ENCODE measurements at places on chromosomes 2 and 18.

DNA sequence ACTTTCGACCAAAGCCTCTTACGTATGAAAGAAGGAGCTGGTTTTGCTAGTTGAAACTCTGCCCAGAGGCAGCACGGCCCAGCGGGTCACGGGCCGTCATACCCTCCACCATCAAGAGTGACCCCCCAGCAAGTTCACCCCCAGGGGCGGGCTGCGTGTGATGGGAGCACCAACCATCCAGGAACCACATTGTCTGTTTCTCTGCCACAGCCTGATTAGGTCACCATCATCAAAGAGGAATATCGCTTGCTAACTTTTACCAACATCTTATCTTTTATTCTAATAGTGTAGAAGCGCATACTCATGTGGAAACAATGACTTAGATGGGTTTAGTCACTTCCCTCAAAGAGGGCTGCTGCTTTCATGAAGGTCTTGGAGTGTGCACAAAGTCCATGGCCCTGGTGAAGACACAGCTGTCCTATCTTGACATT lies 116.6 kb upstream of the SMIM21 start:
- no peak for DNase-seq

GRCh38 chr18:68298330-68298729 lies 416.6 kb downstream of the TMX3 start:
- no peak for DNase-seq

- DNase-seq, result no peak
Observed at GRCh38 chr18:58721566-58722239, 50.4 kb downstream of the MALT1 start.

- DNase-seq, result no peak
Observed at GRCh38 chr2:240603846-240604245, 17.3 kb downstream of the CAPN10 start.

DNA sequence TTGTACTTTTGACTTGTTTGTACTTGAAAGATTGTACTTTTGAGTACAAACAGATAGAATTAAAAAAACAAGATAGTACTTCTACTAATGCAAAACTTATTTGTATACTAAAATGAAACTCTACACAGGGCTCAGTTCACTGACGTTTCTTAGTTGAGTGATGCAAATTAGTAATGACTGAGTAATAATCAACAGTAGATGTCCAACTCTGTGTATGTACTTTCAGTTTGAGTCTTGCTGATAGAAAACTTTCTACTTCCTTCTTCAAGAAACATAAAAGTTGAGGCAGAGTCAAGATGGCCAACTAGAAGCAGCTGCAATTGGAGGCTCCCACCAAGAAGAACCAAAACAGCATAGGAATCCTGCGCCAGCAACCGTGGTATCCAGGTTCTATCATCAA lies 585.0 kb downstream of the NR4A2 start:
- no peak for DNase-seq

GRCh38 chr2:130916438-130916705 lies 79.7 kb downstream of the ARHGEF4 start:
- DNase-seq, result no peak

DNA sequence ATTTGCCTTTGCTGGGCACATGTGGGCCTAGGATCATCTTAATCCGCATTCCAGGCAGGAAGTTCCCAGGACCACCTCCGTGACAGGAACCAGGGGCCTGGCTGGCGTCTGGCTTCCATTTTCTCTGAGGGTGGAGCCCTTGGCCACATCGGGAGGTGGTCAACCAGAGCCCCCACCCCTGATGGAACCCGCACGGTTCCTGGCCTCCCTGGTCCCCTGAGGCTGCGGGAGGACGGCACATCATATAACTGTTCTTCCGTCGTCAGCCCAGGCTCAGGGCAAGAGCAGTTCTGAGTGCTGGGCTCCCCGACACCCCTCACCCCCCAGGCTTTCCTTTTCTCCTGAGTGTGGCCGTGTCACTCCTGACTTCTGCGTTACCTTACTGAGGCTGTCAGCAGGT lies 13.5 kb downstream of the ESPNL start:
- DNase-seq, result no peak

- DNase-seq, result no peak
Observed at GRCh38 chr2:77999376-77999775, 477.2 kb upstream of the LRRTM4 start.

DNA sequence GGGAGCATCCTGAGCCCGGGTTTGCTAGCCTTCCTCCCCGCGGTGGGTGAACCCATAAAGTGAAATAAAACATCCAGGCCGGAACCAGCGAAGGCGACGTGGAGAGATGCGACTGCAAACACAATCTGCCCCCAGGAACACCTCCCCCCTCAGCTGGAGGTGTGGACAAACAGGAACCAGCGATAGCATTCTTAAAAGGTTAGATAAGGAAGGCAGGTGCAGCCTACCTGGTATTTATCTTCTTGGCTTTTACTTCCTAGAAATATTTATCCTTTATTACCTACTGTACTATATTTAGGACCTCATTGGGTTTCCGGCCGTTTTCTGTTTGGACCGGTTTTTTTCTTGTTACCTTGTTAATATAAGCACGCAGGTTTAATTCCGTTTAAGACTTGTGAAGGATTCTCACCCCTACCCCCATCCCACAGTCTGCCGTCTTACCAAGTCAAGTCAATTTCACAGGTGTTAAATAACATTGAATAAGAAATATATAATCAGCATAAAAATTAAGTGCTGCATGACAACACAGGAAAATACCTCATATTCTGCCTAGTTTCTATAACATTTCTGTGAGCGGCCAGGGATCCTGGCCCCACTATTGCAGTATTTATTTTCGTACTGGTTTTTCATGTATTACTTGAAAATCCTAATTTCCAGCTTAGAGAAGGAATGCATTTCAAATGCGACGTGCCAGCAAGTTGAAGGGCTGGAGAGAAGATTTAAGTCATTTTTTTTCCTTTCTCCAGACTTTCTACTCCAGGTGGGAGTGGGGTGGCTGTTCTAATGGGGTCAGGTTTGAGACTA lies 224.0 kb upstream of the ID2 start:
- no peak for DNase-seq

DNA sequence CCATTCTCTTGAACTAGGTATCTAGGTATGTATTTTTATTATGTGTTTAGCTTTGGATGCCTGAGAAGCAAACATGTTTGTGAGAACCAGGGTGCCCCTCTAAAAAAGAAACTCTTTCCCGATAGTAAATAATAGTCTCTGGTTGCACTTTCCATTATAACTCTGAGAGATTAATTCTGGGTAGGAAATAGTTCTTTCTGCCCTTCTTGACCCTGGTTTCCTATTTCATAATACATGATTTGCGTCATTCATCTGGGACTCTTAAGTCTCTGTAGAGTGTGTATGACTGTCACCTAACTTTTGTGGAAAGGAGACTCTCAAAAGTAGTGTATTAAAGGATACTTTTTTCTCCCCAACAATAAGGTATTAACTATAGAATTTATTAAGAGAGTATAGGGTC lies 31.5 kb downstream of the ACSL3 start:
- DNase-seq, result no peak

GRCh38 chr2:209681201-209681735 lies 90.4 kb upstream of the UNC80 start:
- DNase-seq, result no peak

DNA sequence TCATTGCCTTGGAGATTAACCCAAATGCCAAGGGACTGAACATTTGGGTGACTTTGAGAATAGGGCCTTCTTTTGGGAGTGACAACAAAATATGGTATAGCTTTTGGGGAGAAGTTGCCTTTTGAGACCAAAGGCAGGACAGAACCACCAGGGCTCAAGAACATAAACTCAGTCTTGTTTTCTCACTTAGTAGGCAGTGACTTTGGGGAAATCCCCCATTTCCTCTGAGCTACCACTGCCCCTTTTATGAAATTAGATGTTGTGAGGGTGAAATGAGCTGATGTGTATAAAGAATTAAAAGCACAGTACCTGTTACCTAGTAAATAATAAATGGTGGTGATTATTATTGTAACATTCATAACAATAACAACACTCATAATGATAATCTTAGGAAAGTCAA lies 36.5 kb downstream of the GPD2 start:
- no peak for DNase-seq

DNA sequence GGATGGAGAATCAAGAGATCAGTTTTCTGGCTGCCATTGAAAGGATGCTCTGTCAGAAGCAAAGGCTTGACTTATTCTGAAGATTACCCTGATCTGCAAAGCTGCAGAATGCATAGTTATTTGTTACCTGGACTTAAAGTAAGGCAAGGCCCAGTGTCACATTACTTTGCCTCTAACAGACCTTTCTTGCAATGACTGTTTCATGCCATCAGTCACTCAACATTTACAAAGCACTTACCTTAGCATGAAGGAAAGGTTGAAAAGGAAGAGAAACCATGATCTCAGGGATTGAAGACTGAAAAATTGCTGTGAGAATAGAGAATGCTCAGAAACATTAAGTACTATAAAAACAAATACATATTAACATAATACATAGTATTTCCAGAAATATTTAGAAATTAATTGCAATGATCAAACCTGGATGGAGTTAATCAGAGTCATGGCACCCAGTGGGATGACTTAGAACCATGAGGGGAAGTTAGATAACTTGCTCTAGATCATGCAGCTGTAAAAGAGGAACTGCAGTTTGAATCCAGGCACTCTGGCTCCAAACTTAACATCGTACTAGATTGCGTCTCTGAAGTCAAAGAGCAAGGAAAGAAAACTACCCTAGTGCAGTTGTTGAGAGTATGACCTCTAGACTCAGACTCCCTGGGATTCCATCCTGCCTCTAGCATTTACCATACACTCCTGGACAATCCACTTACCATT lies 26.5 kb upstream of the FAM117B start:
- no peak for DNase-seq

GRCh38 chr18:72700961-72701710 lies 157.0 kb upstream of the CBLN2 start:
- DNase-seq, result no peak

- DNase-seq, result no peak
Observed at GRCh38 chr2:569681-570080, 107.5 kb downstream of the TMEM18 start.

- DNase-seq, result no peak
Observed at GRCh38 chr2:172864182-172864581, 128.5 kb downstream of the RAPGEF4 start.

DNA sequence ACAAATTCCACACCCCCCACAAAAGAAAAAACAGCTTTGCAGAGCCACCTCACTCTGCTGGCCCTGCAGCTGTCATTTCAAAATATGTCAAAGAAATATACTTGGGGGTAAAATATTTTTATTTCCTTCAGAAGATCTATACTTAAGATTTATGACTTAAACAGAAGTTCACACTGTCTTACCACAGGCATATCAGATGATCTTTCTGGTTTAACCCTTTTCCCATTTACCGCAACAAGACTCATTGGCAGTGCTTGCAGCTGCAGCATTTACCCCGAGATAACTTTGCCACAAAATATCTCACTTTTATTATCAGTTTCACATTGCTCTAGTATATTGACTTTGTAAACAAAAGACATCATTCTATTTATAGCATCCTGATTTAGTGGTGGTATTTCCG lies 21.6 kb upstream of the SLC35G4 start:
- no peak for DNase-seq

DNA sequence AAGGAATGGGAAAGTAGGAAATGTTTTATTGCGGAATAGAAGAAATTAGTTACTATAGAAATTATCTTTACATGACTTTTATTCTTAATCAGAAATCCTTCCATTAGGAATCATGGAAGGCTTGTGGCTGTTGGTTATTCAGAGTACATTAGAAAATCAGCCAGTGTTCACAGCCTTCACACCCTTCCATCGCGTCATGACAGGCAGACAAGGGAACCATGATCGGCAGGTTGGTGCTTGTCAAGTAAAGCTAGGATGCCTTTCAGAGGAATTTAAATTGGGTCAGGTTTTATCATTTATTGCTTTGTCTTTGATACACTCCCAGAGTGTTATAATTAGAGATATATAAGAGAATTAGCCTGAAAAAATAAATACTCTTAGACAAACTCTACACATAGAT lies 400.6 kb downstream of the THSD7B start:
- DNase-seq, result no peak

DNA sequence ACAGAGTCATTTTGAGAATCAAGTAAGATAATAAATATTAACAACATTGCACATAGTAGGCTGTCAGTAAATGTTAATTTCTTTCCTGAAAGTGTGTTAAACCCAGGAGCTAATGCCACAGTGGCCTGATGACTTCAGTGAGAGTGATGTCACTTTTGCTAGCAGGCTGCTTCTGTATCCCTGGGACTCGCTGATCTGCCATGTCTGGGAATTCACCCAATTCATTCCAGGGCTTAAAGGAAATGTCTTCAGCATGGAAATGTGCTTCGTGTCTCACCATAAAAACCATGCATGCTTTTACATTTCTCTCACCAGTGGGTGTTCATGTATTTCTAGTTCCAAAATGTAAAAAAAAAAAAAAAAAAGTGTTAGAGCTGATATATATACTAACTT lies 56.8 kb upstream of the MAPRE3 start:
- no peak for DNase-seq

All from cortex of kidney (tissue), 1 donor.